ENCODE measurements at places on chromosomes 13 and 19. TPM values are rescaled to one million over a fixed set of nuclear protein-coding genes. Genes with fewer than 3 reads are reported as not detected.

GRCh38 chr13:35621989-35622388, 145.5 kb upstream of the MAB21L1 start:
- DNase-seq = no peak
- no peak overlapping the region for H3K4me3 ChIP-seq
- no peaks in the 10 kb centered on the region for H3K27me3 ChIP-seq
- H3K27ac ChIP-seq = no peak overlapping the region
- no peaks in the 10 kb centered on the region for H3K36me3 ChIP-seq
- peaks cover 2% of the 10 kb centered on the region for H3K4me1 ChIP-seq

DNA sequence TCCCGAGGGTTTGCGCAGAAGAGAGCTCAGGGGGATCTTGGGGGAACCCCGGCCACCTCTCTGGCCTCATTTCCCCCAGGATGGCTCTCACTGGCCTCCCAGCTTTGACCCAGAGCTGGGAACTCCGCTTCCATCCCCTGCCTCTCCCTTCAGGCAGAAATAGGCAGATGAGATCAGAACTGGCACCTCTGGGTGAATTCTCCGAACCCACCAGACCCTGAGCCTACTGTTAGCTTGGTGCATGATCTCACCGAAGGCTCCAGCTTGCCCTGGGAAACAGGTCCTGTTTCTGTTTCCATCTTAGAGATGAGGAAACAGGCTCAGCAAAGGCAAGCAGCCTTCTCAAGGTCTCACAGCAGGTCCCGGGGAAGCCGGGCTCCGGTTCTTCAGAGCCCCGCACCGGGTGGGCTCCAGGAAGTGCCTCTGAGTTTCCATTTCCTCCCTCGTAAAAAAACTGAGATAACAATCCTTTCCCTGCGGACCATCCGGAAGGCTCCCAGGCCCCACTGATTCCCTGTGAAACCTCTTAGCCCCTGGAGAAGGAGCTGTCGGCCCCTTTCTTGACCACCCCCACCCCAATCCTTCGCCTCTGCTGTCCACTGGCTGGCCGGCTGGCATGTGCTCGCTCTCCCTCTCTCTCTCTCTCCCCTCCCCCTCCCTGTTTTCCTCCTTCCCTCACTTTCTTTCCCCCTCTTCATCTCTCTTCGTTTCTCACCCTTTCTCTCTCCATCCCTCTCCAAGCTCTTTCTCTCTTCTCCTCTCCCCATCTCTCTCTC, 2.1 kb downstream of the NECTIN2 start:
- peaks cover 44% of the 10 kb centered on the region for H3K27me3 ChIP-seq
- no peak overlapping the region for H3K27ac ChIP-seq
- H3K4me1 ChIP-seq = peaks cover 19% of the 10 kb centered on the region

GRCh38 chr19:45477713-45478453, 10.1 kb downstream of the FOSB start:
- peaks cover 33% of the 10 kb centered on the region for H3K4me1 ChIP-seq
- peak overlapping the region; percentile 55 for H3K4me3 ChIP-seq
- H3K36me3 ChIP-seq = no peaks in the 10 kb centered on the region
- peak overlapping the region; percentile 96 for H3K27ac ChIP-seq
- peak; percentile 58 for DNase-seq

DNA sequence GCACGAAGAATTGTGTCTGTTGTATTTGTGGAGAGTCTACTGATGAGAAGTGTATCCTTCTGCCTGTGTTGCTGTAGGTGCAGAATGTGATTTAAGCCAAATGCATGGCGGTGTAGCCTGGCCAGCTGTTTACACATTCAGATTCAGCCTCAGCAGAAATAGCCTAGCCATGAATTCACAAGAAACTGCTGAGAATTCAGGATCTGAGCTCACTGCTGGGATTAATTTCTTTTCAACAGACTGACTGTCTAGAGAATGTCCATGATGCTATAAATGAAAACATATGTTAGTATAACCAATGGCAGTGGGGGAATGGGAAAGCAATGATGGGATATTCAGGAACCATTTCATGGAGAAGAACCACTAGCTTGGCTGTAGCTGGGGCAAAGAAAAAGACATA, 77.4 kb upstream of the RNF113B start:
- no peaks in the 10 kb centered on the region for H3K4me1 ChIP-seq
- no peaks in the 10 kb centered on the region for H3K36me3 ChIP-seq
- H3K4me3 ChIP-seq = no peak overlapping the region
- H3K27me3 ChIP-seq = peaks cover 7% of the 10 kb centered on the region

DNA sequence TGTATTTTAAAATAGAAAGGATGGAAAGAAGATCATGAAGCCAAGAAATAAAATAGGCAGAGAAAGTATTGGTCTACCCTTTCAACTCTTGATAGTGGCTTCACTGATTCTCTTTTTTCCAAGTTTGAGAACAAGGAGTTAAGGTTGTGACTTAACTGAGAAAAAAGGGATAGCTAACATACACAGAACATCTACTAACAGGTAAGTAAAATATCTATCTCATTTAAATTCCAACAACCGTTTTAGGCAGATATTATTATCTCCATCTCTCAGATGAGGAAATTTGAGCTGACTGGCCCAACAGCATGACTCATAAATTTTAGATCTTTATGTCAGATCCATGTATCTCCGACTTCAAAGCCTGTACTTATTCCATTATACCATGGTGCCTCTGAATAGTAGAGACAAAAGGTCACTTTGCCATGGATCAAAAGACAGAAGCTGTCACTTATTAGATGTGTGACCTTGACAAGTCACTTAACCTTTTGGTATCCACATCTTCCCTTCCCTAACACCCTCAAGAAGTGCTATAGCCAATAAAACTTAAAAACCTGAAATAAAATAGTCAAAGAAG, 152.1 kb downstream of the DACH1 start:
- no peak overlapping the region for H3K4me3 ChIP-seq
- no peaks in the 10 kb centered on the region for H3K4me1 ChIP-seq
- H3K27me3 ChIP-seq = no peaks in the 10 kb centered on the region
- no peaks in the 10 kb centered on the region for H3K36me3 ChIP-seq

CYP4F8 gene
- not detected for total RNA-seq

ZNF208 gene
- total RNA-seq = 0.99 TPM

IL17D gene
- 0.37 TPM for total RNA-seq

CD70 gene
- total RNA-seq = 74.3 TPM

BRSK1 gene
- 9.1 TPM for total RNA-seq

All from activated CD8-positive, alpha-beta memory T cell treated with anti-CD3 and anti-CD28 coated beads, Interleukin-2, amount 10 ng/mL, durations not matched to agents 7 days and 5 days (primary cell).